Breast epithelium (tissue), 4 donors: ENCODE measurements at places on chromosomes 3 and 15. TPM values are rescaled to one million over a fixed set of nuclear protein-coding genes. Genes with fewer than 3 reads are reported as not detected.

DNA sequence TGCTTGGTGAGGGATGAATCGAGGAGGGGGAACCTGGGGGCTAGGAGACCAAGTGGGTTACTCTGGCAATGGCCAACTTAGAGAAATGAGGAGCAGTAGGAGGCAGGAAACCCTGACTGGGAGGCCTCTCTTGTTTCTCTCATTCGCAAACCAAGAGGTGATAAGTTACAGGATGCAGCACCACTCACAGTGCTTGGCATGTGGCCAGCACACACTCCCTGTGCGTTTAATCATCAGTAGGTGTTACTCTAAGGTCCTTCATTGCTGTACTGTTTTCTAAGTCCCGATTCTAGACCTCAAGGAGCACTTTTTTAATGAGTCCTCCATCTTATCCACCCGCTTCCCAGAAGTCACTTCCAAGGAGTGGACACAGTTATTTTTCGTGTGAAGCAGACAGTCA lies 314.1 kb upstream of the TRIM42 start:
- DNase-seq: no peak

- no peak for DNase-seq
Observed at GRCh38 chr3:129603991-129604749, 2.3 kb downstream of the PLXND1 start.

DNA sequence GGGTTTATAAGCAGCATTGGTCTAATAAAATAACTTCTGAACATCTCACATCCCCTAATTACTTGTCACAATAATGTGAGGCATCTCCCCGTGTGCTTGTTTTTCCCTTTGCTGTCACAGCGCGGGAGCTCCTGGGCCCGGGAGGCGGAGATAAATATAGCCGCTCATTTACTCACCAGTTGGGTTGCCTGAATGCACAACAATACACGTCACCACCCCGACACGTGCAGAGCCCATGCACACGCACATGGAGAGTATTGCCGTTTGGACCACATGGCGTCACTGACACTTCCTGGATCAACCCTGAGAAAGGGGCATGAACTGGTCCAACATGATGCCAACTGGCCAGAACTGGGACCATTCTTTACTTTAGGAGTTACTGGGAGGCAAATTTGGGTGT lies 76.2 kb downstream of the MRPL46 start:
- no peak for DNase-seq

DNA sequence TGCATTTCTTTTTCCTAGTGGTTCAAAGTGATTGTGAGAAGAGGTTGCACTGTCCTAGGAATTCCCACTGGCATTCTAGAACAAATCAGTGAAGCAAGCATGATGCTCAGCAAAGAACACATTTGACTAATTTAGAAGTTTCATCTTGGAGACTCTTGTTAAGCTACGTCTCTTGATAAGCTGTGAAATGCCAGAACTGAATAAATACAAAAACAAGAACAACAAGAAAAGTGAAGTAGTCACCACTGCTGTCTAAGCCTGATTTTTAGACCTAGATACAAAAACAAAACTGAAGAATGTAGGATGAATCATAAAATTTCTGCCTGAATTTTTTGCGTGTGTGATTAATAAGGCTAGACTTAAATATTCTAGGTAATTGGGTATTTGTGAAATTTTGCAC lies 1162.4 kb downstream of the TUSC7 start:
- no peak for DNase-seq

DNA sequence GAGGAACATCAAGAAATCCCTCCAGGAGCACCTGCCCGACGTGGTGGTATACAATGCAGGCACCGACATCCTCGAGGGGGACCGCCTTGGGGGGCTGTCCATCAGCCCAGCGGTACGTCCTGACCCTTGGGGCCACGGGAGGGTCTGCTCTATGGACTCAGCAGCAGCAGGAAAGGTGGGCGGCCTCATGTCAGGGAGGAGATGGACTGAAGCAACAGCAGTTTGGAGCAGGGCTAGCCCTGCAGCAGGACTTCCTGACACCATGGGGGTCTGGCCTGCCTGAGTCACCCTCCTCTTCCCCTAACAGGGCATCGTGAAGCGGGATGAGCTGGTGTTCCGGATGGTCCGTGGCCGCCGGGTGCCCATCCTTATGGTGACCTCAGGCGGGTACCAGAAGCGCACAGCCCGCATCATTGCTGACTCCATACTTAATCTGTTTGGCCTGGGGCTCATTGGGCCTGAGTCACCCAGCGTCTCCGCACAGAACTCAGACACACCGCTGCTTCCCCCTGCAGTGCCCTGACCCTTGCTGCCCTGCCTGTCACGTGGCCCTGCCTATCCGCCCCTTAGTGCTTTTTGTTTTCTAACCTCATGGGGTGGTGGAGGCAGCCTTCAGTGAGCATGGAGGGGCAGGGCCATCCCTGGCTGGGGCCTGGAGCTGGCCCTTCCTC lies 24.2 kb downstream of the HDAC11 start:
- no peak for DNase-seq

DNA sequence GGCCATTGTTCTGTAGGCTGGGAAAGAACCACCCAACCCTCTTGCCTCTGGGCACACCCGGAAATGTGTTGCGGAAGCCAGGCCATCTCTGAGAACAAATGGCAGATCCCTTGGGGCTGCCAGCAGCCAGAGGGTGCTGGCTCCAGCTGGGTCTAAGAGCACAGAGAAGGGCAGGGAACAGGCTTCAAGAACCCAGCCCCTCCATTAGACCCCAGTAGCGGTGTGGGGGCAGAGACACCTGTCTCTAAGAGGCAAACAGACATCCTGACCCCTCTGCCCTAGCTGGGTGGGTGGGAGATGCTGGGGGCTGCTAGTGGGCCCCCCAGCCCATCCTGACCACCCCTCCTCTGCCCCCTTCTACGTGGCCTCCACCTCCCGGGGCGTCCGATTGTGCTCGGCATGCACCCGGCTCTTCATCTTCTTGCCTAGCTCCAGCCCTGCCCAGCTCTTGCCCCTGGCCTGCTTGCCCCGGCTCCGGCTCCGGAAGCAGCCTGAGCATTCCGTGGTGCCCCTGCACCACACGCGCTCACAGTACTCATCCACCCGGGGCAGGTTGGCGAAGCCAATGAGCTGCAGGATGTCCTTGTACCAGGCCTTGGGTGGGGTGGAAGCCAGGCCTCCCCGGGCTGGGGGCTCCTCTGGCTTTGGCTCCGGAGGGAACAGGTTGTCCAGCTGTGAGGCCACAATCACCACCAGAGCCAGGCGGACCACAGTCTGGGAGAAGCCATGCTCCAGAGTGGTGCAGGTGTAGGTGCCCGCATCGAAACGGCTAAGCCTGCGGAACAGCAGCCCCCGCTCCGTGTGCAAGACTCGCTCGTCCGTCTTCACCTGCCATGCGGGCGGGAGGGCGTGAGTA lies 9.4 kb downstream of the SEMA3G start:
- peak; percentile 48 for DNase-seq

DNA sequence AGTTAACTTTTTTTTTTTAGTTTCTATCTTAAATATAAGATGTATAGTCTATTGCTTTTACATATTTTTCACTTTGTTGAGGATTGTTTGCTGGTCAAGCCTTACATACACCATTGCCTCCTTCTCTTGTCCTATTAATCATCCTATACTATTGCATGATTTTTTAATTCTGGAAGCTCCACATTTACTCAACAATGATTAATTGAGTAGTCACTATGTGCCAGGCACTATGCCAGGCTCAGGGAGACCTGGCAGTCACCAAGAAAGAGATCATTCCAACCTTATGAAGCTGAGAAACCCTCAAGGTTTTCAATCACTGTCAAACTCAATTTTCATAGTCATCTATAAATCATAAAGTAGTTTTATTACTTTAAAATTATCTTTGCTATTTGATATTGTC lies 626.2 kb downstream of the IGSF11 start:
- DNase-seq: no peak

UBP1 gene
- 73.8 TPM for total RNA-seq

CYP1A1 gene
- 32.1 TPM for total RNA-seq
